ENCODE measurements at places on chromosomes 6 and 20.
A peak's percentile ranks its signal among the peaks of the same experiment; 100 is the strongest.

DNA sequence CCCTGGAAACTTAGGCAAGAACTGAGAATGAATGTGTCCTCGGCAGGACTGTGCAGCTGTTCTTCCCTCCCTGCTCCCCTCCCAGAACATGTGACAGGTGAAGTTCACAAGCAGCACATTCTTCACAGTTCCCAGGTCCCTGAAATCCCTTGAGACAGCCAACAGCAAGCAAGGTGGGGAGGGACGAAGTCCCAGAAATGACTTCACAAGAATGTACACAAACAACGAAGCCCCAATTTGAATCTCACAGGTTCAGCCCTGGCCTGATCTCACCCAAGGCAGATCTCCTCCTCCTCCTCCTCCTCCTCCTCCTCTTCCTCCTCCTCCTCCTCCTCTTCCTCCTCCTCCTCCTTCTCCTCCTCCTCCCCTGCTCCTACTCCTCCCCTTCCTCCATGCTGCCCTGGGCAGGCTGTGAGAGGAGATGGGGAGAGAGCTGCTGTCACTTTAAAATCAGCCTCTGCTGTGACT, 32.4 kb downstream of the WRNIP1 start:
- no peak for DNase-seq

- no peak for DNase-seq
These were observed at the start of gene C6orf132 for GRCh38 chr6:42142118-42142835. Gene C6orf132 (minus strand): TSS chr6:42142620. CDS start chr6:42142444, 176 bp downstream.

GRCh38 chr6:23587582-23587981, 538.4 kb upstream of the NRSN1 start:
- DNase-seq, result no peak

DNA sequence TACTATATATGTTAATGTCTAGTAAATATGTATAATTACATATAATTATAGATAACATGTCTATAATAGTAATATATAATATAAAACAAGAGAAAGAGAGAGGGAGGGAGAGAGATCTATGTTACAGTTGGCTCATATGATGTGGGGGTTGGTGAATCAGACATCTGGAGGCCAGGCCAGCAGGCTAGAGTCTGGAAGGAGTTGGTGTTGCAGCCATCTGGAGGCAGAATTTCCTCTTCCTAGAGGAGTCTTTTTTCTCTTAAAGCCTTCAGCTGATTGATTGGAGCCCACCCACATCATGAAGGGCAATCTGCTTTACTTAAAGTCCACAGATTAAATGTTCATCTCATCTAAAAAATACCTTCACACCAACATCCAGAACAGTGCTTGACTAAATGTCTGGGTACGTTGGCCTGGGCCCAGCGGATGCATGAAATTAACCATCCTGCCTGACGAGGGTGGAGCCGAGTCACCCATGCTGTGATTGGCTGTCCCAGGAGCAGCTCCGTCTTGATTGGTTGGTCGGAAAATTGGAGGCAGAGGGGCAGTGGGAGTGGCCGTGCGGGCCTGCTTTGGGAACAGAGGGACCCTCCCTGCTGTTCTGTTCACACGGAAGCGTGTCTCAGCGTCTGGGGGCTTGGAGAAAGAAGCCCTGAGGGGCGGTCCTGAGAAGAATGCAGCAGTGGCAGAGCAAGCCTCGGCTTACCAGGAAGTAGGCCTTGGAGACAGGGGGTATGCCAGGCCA, 392.4 kb downstream of the QKI start:
- no peak for DNase-seq

- peak; percentile 40 for DNase-seq
These were observed 6.3 kb upstream of the NXT1 start for GRCh38 chr20:23344336-23344735.

DNA sequence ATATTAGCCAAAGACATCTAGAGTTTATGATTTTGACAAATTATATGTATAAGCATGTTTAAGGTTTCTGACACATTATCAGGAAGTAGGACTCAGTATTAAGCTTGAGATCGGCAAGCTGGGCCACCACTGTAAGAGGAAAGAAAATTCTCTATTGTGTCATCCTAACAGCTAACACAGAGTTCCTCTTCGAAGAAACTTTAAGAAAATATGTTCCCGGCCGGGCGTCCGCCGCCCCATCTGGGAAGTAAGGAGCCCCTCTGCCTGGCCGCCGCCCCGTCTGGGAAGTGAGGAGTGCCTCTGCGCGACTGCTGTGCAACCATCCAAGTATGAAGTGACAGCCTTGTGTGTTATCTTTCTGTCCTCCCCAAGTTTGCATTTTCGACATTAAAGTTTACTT, 23.0 kb downstream of the USP49 start:
- DNase-seq, result peak; percentile 53

GRCh38 chr6:51855310-51856082, 231.9 kb downstream of the PKHD1 start:
- peak; percentile 62 for DNase-seq

- no peak for DNase-seq
These were observed 2.2 kb upstream of the CCM2L start for GRCh38 chr20:32007787-32008616.

- DNase-seq, result no peak
These were observed 33.9 kb upstream of the STXBP5 start for GRCh38 chr6:147170269-147170668.

DNA sequence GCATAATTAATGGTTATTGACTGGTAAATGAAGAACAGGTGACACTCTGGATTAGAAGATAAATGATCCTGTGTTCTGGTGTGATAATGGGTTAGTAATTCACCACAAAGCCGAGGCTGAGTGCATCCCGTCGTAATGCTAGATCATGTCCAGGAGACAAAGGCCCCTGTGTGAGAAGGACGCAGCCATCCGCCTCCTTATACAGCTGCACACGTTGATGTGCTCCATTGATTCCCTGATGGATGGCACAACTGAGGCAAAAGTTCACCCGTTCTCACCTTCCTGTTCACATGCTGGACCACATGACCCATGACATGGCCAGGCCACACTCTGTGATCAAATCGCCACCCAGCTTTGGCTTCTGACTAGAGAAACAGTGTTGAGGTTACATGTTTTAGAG, 136.1 kb downstream of the FOXC1 start:
- DNase-seq, result no peak

- DNase-seq, result peak; percentile 40
These were observed 467 bp downstream of the TREML4 start for GRCh38 chr6:41228616-41229015.

- no peak for DNase-seq
These were observed 34.3 kb downstream of the CEP250 start for GRCh38 chr20:35489717-35490116.

DNA sequence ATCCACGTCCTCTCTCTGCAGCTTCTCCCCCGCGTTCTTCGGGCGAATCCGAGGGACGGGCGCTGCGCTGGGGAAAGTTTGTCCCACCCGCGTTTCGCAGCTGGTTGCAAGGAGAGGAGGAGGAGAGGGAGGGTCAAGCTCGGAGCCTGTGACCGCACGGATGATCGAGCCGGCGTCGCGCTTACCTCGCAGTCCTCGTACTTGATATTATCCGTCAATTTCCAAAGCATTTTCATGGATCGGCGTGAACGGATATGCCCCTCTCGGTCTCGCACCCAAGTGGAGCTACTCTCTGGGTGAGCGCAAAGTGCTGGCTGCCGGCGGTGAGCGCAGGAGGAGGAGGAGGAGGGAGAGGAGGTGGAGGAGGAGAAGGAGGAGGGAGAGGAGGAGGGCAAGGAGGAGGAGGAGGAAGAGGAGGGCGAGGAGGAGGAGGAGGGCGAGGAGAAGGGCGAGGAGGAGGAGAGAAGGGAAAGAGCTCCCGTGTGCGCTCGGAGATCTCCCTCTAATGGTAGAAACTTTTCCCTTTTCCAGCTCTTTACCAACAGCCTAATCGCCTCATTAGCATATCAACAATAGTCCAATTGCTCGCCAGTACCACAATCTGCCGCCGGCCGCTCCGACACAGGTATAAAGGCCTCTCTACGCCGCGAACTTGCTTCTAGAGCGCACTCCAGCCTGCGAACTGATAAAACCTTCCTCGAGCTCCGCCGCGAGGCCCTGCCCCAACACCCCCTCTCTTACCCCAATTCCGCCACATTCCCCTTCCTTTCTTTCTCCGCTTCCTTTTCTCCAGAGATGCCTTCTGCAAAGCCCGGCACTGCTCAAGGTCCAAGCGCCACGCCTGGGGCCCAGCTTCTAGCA, at the start of gene TFAP2A:
TFAP2A (minus strand) TSS at position 319 of the 861 bp plus-strand sequence; CDS start at position 236, 83 bp downstream.
- no peak for DNase-seq

DNA sequence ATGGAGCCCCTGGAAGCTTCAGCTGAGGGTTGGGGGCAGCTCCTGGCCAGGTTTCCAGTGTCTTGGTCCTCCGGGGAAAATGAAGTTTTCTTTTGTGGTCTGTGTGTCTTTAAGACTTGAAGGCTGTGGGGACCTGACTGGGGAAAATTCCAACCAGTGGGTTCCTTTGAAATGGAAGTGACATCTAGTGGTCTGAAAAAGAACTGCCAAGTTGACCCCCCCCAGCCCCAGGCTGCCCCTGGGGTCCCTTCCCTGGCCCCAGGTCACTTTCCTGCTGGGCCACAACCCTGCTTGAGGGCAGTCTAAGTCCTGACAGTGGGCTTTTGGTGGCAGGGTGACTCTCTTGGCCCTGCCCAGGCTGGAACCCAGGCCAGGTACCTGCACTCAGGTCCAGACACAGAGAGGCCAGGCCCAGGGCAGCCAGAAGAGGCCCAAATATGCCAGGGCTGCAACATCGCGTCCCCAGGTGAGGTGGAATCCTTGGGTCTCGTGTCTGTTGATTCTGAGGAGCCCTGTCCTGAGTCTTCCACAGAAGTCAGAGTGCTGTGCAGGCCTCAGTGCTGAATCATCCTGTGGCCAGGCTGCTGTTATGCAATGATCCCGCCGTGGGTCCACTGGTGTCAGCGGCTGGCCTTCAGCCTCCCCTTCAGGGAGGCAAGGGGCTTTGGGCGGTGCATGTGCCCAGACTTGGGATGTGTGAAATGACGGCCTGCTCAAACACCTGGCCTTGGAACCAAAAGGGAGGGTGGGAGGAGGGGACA, 68.4 kb downstream of the VEGFA start:
- DNase-seq, result peak; percentile 79

DNA sequence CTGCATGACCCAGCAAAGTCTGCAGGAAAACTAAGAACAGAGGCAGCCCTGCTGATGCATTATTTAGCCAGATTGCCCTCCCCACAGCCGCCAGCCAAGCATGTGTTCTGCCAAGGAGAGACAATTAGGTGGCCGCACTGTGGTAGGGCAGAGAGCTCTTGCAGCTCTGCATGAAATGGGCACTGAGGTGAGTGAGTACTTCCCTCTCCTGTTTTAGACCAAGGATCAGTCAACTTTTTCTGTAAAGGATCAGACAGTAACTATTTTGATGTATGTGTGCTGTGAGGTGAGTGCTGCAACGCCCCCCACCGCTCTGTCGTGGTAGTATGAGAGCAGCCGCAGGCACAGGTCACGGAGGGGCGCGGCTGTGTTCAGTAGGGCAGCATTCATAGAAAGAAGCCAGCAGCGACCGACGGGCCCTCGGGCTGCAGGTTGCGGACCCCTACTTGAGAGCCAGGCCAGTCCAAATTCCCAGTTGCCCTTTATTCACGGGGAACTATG, 23.8 kb upstream of the FAM50B start:
- DNase-seq, result no peak

DNA sequence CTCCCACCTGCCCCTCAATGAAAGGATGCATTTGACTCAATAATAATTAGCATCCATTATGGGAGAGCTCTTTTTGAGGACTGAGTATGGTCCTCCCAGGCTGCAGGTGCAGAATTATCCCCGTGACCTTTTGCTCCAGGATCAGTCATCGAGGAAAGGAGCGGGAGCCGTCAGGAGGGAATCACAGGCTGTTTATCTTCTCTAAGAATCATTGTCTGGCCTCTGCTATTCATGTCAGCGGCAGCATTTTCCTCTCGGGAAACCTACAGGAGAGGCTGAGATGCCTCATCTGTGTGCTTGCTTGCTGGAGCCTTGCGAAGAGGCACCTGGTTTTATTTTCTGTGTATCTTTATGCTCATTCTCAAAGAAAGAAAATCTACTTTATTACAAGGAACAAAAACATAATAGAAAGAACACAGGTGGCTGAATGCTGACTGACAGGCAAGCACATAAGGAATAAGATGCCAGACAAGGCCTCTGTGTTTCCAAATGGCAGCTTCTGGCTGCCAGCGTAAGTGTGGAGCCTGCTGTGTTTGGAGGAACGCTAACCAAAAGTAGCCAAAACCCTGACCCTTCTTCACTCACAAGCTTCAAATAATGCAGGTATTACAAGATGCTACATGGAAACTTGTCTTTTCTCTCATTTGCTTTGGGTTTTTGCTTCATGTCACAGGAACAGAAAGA, 539.1 kb upstream of the MARCKS start:
- DNase-seq, result no peak

DNA sequence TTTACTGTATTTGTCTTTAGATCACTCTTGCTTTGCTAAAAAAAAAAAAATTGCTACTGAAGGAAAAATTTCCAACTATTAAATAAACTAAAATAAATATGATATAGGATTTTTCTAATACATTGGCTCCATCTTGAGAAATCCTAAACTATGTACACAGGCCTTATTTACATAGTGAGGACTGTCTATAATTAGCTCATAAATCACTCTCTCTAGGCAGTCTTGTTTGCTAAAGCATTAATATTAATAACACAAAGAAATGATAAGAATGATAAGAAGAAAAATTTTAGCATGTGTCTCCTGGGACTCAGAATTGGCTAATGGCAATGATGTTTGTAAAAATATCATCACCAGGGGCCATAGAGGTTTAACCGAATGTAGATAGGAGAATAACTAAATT, 13.3 kb upstream of the CRYBG1 start:
- DNase-seq, result no peak

GRCh38 chr6:158061709-158062461, 80.2 kb downstream of the SYNJ2 start:
- DNase-seq, result no peak

DNA sequence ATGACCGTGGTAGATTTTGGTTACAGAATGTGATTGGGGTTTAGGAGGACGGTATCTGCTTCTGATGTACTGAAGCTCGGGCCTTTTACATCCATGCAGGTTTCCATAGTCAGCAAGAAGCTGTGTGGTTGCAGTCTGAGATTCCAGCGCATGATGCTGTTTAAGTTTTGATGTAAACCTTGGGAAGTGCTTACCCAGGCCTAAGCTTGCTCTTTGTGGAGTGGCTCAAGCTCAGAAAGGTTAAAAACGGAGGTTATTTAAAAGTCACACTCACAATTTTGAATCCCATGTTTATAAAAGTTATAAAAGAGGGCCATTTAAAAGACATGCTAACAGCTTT, 121.4 kb downstream of the TIAM2 start:
- no peak for DNase-seq

DNA sequence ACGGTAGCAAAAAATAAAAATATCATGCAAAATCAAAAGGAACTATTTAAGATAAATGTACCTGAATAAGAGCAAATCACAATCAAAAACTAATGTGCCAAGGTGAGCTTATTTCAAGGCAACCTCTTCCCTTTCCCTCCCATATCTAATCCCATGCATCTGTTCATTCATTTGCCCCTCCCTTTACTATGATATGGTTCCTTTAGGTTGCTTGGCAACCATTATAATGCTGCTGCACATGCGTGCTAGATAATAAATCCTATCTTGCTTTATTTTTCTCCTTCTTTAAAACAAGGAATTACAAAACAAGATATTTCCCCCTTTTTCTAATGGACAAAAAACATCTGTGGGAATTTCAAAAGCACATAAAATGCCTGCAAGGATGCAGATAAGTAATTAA, 318.2 kb upstream of the POU3F2 start:
- DNase-seq, result no peak

- no peak for DNase-seq
These were observed 710 bp downstream of the DYNLT1 start for GRCh38 chr6:158643836-158644230.

- DNase-seq, result no peak
These were observed 111.6 kb upstream of the EYA4 start for GRCh38 chr6:133129556-133129955.

All from MV-4-11 (cell line).